SK-N-SH treated with all-trans-retinoic acid at 6 μM for 48 hours (cell line): ENCODE measurements at places on chromosomes 11 and 22.

DNA sequence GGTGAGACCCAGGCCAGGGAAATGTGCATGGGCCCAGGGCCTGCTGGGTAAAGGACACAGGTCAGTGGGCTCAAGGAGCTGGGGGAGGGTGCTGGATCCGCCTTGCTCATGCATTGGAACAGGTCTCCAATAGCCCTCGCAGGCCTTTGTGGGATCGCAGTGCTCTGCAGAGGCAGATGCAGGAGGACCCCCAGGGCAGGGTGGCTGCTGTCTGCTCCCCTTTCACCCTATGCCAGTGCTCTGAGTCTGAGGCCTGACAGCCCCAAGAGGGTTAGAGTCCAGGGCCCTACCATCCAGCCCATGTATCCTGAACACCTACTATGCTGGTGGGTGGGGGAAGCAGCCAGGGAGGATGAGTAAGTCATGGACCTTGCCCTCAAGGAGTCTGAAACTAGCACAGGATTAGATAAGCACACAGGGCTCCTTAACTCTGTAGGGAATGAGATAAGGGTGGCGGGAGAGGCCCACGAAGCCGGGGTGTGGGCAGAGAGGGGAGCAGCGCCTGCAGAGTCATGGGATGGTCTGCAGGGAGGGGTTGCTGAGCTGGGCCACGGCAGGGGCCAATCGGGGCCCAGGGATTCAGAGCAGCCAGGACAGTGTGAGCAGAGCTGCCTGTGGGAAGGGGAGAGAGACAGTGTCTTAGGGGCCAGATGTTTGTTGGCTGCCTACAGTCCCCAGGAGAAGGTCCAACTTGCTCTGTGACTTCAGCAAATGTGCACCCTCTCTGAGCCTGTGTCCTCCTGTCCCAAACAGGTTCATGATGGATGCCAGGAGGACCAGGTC, 10.5 kb upstream of the EHD1 start:
- ATAC-seq: no peak

GRCh38 chr22:24567668-24568067, 11.9 kb downstream of the SNRPD3 start:
- no peak for ATAC-seq

DNA sequence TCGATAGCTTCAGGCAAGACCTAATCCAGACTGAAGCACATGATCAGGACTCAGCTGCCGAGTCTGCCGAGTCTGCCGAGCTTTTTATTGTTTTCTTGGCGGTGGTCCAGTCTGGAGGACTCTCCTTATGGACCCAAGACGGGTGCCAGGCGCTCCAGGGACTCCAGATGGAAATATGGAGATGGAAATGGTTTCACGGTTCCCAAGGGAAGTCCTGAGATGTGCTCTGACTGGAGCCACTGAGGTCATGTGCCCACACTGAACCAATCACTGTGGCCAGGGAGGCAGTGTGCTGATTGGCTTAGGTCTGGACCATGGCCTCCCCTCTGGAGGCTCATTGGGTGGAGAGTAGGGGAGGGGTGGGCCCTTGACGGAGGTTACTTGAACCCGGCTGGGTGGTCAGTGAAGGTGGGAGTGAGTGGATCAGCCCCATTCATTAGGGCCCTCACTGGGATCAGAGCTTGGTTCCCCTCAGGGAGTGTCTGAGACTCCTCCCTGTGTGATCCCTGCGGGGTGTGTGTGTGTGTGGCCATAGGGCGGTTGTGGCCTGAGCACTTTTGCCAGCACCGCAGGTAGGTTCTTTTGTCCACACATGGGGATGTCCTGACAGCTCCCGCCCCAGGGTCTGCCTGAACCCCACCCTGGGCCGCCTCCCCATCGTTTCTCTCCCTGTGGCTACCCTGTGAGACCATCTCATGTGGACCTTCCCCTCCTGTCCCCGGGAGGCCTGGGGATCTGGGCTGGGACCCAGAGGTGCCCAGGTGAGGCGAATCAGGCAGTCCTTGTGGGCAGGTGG, 14.0 kb downstream of the RPS6KA4 start:
- peak; percentile 100 for ATAC-seq

DNA sequence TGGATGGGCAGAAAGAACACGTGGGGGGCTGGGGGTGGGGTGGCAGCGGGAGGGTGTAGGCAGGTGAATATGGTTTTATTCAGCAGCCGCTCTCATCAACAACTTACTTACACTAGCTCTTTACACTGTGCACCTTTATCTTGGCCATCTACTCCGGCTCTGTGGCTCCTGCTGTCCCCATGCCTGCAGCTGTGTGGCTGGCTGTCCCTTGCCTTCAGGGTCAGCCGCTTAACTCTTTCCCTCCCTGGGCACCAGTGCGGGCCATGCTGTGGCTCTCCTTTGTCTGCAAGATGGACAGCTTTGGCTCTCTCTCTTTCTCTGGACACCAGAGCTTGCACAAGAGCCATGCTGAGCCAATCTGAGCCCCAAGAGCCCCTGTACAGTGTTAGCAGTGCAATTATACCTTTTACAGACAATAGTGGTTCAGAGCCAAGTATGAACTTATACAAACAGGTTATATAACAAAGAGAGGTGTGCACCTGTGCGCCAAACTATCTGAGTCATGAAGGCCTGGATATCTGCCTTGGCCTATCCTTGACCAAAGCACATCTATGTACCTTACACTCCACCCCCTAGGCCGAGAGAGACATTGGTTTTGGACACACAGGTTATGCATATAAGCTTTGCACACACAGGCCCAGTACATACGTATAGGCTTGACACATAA, 94.3 kb upstream of the CTSC start:
- ATAC-seq: no peak

DNA sequence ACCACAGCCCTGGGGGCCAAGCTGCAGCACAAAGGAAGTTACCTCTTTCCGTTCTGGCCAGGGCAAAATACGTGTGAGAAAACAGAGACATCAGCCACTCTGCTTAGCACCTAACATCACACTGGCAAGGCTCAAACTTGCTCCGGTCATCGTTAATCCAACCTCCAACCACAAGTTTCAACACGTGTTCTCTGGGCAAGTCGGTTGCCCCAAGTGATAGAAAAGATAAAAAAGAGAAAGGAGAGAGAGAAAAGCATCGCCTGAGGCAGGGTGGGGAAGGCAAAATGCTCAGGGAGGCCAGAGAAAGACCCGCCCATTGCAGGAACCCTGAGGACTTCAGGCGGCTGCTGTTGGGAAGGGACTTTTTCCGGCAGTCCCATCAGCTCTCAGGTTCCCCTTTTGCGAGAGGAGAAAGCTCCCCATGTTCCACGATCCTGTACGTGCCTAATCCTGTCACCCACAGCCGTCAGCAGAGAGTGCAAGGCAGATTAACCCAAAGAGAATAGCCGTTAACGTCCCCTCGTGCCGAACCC, 18.5 kb upstream of the B4GALNT4 start:
- no peak for ATAC-seq

DNA sequence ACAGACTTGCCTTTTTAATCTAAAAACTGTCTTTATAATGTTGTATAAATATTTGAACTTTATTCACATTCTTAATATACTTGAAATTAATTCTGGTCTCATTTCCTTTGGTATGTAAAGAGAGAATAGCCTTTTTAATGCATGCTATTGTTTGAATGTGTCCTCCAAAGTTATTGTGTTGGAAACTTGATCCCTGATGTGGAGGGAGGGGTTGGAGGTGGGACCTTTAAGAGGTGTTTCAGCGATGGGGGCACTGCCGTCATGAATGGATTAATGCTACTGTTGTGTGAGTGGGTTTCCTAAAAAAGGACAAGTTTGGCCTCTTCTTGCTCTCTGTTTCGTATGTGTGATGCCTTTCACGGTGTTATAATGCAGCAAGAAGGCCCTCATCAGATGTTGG, 131.7 kb downstream of the DDX10 start:
- no peak for ATAC-seq

- no peak for ATAC-seq
These were observed 3.3 kb upstream of the KMT5B start for GRCh38 chr11:68216171-68216938.

DNA sequence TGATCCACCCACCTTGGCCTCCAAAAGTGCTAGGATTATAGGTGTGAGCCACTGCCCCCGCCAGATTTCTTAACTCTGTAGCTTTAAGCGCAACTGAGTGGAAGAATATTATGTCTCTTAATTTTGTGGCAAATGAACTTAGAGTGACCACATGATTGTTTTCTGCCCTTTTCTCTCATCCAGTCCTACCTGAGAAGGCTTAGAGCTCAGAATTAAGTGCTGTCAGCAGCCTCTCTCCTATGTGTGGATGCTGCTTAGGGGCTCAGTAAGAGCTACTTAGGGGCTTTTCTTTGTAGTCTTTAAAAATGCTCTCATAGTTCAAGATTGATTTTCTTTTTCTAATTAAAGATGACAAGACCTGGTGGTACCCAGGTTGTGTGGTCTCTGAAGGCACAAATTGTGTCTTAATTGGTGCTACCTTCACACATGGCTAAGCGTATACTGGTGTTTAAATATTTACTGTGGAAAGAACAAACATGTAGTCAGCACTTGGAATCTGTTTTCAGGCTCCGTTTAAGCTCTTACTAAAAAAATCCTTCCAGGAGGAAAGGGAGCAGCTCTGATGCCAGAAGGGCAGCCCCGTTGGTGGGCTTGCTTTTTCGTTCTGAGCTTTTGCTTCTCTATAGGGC, 59.3 kb downstream of the DEPDC5 start:
- no peak for ATAC-seq
